ENCODE measurements at places on chromosomes 1 and 21.
A peak's percentile ranks its signal among the peaks of the same experiment; 100 is the strongest.

- DNase-seq = no peak
These were observed 128.4 kb downstream of the TGFB2 start for GRCh38 chr1:218473522-218473921.

DNA sequence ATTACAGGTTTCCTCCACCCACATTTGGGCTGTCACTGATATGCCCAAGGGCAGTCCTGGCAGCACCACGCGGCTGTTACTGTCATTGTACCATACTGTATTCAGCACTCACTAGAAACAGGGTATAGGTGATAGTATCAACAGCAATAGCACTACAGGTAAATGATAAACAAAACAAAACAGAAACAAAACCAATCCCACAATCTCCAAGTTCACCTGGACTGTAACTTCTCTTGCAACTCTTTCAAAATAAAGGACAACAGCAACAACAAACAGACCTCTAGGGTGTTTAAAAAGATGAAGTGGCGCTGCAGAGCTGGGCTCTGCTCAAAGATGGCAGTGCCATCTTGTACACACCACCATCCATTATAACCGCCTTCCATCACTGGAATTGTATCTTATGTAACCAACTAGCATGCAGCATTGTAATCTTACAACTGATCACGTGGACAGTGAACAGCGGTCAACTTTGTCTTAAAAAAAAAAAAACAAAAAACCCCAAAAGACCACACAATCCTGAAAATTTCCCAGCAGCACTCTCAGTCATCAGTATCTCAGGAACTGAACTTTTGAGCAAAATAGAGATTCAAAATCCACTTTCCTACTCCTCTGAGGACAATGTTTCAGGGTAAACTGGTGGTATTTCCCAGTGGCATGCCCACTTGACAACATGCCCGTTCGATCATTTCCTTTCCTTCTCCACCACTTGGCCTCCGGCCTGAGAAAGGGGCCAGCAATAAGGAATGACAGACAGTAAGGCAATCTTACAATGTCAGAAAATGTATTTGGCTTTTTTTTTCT, 3.8 kb downstream of the IRF2BP2 start:
- peak; percentile 55 for DNase-seq

DNA sequence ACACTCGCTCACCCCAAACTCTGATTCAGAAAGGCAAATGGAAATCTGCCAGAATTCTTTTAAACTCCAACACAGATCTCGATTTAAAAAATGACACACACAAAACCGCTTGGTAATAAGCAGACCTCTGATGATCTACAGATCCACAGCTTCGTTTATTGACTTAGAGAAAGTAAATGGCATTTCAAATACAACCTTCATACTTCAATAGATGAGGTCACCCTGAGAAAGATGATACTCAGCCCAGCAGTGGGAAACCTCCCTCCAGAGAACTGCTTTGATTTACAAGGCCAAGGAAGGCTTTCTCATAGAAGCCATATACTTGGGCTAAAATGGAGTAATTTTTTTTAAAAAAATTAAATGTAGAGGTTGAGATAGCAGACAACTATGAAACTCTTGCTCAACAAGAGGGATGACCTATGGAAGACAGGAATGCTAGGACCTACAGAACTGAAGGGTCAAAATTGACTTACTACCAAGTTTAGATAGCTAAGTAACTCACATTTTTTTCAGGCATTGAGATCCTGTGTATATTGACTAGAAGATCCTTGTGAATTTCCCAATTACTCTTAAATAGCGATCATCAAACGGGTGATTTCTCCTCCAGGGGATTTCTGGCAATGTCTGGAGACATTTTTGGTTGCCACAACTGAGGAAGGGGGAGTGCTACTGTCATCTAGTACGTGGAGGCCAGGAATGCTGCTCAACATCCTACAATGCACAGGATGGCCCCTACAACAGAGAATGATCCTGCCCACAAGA, 143.9 kb downstream of the CLIC6 start:
- no peak for DNase-seq

GRCh38 chr1:236075848-236076247, 11.0 kb upstream of the NID1 start:
- DNase-seq = no peak

DNA sequence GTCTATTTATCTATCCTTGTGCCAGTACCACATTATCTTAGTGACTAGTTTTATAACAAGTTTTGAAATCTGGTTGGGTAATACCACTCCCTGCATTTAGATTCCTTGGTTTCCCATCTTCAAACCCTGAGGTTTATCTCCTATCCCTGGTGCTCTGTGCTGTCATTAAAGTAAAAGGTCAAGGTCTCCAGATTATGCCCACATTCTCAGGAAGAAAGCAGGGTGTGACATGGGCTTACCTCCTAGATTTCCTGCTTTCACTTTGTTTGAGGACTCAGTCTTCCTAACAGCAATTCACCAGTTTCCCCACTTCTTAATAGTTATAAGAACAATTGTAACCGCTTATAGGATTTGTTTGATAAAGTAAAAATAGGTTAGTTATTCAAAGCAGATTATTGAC, 86.0 kb downstream of the CACHD1 start:
- no peak for DNase-seq

- DNase-seq = no peak
These were observed 9.2 kb downstream of the PDXK start for GRCh38 chr21:43728154-43728466.

DNA sequence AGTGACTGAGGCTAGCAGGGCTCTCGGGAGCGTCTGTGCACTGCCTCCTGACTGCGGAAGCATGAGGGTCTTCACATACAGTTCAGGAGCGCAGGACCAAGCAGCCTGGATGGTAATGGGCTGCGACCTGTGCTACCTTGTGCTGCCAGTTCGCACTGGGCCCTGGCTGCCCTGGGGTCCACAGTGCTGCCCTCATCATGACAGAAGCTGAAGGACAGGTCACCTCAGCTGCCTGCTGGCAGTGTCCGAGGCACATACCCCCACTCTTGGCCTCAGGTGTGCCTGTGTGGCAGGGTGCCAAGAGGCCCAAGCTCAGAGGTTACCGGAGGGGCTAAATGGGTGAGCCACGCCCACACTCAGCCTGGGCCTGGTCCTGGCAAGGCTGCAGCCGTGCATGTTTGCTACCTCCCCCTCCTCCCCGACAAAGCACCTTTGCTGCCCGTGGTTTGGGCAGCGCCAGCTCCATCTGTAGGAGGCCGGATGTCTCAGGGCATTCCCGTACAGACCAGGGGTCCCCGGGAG, 4.4 kb downstream of the JMJD4 start:
- DNase-seq = no peak

GRCh38 chr1:156998840-156999500, 46.6 kb downstream of the ARHGEF11 start:
- no peak for DNase-seq

Measured in CD4-positive, alpha-beta T cell treated with Interleukin-6 for 4 hours (primary cell).